HTR-8/SVneo (cell line): ENCODE measurements at places on chromosomes 12 and 14.

DNA sequence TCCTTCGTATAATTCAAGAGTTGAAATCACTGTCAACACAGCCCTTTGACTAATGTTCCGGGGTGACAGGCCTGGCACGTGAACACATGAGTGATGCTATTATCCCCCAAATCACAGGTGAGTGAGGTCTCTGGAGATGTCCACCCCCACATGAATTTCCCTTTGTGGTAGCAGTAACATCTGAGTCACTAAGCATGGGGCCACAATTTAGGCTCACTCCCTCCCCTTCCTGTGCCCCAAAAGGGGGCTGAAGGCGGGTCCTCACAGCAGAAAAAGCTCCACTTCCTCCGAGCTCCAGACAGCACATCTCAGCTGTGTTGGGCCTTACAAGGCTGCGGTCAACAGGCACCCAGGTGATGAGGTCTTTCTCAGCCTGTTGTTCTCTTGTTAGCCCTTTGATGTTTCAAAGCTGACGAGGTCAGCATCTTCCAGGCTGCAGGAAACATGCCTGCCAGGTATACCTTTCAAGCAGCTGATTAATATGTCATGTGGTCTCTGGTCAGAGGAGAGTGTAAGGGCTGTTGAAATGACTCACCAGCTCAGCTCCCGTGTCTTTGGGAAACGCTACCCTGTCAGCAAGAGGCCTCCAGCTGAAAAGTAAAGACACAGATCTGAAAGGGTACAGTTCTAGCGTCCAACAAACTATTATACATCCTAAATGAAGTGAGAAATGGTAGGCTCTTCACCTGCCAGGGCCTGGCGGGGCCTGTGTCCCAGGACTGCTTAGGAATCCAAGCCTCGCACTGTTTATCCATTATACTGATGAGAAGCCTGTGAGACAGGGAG lies 107.3 kb downstream of the ZFP36L1 start:
- DNase-seq = peak; percentile 86

DNA sequence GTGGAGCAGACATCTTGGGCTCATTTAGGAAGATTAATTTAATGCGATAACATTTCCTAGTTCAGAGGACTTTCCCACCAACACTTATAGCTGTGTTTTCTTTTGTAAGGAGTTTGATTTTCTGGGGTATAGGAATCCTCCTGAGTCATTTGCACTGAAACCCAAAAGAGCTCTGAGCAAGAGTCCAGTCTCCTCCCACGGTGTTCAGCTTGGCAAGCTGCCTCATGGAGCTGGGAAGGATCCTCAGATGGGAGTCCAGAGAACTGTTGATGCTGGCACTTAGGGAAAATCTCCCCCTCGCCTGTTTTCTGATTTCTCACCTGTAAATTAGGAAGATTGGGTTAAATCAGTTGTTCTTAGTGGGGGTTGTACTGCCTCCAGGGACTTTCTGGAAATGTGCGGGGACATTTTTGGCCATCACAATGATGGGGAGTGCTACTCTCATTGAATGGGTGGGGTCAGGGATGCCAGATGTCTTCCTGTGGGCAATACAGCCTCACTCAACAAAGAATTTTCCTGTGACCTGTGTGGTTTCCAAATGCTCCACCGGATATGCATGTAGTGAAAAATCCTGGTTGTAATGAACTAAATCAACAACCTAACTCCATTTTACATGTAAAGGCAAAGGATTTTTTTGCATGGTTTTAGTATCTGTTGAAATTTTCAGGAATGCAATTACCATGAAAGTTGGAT lies 150.6 kb downstream of the ADCK1 start:
- no peak for DNase-seq

DNA sequence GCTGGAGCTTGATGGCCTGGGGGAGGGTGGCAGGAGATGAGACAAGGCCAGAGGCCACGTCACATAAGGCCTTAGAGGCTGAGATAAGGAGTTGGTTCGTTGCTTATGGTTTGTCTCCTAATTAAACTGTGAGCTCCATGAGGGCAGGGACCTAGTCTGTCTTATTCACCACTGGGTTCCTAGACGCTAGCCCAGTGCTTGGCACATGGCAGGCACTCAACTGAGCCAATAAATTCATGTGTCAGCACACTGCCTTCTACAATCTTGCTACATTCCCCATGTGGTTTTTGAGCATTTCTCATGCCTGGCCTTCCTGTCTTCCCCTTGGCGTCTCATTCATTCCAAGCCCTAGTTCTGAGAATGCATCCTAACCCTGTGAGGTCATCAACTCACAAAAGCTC lies 92.5 kb upstream of the MED13L start:
- peak; percentile 54 for DNase-seq

DNA sequence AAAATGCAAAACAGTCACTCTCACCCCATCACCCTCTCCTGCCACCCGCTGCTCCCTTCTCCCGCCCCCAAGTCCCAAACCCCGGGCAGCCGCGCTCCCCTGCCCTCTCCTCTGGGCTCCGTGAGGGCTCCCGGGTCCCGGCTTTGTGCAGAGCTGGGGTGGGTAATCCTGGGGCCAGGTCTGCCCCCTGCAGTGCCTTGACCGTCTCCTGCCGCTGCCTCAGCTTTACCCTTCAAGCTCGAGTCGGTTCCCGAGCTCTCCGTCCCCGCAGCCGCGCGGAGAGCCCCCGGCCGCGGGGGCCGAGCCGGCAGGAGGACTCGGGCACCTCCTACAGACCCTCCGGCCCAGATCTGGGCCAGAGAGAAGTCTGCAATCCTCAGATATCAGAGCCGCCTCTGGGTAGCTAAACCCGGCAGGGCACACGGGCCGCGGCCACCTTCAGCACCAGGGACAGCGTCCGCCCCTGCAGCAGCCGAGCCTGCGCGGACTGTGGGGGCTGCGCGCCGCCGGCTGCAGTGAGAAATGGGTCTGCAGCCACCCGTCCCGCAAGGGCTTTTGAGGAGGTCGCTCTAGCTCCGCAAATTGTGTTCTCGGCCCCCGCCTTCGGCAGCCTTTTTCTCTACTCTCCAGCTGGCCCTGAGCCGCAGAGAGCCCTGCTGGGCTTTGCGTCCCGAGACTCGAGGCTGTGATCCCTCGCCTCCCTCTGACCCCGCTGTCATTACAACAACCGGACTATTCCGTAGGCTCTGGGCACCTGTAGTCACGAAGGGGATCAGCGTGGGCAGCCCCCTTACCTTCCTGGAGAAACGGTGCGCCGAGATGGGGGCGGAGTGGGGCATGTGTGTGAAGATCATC lies 1.2 kb downstream of the PRMT8 start:
- DNase-seq = peak; percentile 85

- no peak for DNase-seq
Measured at GRCh38 chr12:116694653-116695463, 43.0 kb downstream of the SPRING1 start.

DNA sequence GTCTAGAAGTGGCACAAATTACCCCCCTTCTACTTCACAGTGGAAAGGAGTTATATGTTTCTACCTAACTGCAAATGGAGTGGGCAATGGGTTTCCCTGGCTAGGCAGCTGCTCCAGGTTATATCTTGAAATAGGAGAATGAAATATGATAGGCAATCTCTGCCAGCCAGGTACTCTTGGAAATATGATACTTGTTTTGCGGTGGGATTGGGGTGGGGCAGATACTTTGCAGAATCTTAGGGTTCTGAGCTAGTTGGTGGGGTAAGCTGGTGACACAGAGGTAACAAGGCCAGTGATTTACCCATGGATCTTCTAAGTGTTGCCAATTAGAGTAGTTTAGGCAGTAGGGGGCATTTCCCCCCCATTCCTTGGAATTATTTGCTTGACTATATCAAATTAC lies 140.1 kb downstream of the ATP23 start:
- DNase-seq = no peak

DNA sequence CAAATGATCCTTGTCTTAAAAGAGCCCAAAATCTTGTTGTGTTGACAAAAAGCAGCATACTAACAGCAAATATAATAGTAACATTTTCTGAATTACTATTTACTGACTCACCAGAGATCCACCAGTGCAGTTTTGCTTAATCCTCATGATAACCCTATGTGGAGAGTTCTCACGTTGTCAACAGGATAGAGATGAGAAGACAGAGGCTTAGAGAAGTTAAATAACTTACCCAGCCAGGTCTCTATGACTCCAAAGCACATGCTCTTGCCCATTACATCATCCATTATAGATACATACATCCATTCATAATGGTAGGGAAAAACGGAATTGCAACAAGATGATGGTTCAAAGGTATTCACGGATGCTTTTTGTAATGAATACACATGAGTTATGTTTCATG lies 111.9 kb downstream of the PAX9 start:
- no peak for DNase-seq

GRCh38 chr14:60935319-60935718 lies 45.6 kb downstream of the TRMT5 start:
- DNase-seq = no peak

DNA sequence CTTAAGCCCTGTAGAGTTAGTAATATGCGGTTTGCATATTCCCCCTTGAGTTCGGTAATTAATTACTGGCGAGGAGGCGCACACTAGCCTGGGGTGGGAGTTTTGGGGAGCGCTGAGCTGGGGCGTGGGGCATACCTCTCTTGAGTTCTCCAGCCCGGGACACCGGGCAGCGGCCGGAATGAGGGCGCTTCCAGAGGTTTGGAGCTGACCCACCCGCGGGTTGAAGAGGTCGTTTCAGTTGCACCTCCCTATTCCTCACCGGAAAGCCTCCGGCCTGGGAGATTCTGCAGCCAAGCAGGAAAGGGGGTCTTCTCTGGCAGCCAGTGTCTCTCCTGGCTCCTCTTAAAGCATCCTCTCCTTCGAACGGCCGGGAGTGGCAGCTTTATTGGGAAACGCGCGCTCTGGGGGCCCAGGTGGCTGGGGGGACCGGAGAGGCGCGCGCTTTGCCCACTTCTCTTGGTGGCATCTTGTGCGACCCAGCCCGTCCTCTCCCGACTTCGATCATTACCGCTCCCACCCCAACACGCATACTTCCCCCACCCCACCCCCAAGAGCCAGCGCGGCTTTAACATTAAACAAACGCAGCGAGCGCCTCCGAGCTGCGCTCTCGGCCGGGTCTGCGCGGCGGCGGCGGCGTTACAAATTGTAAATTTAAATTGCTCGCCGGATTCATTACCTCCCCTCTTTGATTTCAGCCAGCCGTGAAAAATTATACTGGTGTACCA lies 3.9 kb upstream of the LHX5 start:
- DNase-seq = no peak

DNA sequence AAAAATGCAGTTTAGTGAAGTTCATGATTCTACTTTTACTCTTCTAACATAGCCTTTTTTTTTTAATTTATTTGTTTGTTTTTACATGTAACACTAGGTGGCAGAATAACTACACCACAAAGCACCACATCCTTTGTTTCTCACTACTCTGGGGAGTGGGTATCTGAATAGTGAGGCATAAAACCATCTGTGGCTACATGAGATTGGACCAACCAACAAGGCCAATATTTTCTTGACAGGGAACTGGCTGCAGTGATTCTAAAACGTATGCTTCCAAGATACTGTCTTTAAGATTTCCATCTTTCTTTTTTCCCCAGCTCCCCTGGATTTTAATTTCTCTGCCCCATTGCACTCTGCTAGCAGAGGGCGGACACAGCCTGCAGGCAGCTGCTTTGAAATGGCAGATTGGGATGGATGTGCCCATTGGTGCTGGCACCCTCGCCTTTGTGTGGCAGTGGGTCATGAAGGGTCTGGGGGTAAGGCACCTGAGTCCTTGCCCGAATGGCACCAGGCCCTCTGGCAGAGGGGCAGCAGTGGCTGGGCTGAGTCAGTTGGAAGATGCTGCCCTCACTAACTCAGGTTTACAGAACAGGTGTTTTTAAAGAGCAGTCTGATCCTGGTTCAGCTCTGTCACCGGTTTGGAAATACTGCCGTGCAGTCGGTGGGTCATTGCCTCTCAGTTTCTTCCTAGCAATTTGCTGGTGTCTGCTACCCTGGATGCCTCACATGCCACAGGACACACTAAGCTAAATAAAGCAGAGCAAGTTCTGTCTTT lies 429.1 kb downstream of the RAD51B start:
- DNase-seq = peak; percentile 90

- DNase-seq = no peak
Measured at GRCh38 chr12:118237908-118238307, 102.0 kb downstream of the PEBP1 start.

- no peak for DNase-seq
Measured at GRCh38 chr14:56162476-56162875, 44.3 kb downstream of the PELI2 start.

- DNase-seq = no peak
Measured at GRCh38 chr12:98873776-98874175, 228.7 kb downstream of the APAF1 start.

DNA sequence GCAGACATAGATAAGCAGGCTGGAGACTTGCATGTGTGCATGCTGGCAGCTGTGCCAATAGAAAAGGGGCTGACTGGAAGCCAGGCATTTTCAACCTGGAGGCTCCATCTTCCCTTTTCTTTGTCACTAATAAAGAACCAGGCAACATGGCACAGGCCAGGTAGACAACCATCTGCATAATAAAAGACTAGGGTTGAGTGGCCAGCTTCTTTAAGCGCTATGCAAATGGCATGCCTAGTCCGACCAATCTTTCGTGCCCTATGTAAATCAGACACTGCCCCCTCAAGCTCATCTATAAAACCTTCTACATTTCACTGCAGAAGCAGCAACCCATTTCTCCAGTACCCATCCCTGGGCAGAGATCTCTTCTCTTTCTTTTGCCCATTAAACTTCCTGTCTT lies 4.6 kb upstream of the KLRC1 start:
- no peak for DNase-seq

DNA sequence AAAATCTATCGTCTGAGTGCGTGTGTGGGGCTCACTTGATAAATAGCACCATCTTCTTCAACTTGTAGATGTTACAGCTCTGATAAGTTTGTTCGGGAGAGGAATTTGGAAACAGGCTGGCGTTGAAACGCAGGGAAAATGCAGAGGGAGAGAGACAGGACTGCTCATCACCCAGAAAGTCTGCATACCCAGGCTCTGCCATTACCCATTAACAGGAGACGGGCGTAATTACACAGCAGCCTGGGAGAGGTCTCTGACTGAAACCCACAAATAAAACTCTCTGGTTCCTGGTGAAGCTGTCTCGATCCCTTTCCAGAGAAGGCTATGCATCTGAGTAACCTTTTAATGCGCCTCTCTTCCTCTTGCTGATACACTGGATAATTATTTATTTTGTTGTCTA lies 547.3 kb downstream of the BCL11B start:
- DNase-seq = no peak

GRCh38 chr12:106070147-106070546 lies 68.6 kb downstream of the NUAK1 start:
- DNase-seq = no peak

GRCh38 chr14:95346820-95347219 lies 27.1 kb upstream of the CLMN start:
- DNase-seq = peak; percentile 49

DNA sequence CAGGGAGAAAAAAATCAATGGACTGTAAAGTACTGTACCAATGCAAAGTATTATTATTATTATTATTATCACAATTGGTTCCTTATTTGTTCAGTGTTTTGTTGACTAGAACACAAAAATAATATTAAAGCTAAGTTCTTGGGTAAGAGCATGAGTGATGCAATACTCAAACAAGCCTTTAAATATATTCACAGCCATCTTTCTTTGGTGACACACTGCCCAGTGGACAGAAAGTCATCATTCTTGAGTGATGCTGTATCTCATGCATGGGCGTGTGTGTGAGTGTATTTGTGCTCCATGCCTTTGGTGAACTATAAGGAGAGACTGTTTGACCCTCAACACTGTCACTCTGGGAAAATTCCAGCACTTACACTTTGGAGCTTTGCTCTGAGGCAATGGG lies 93.6 kb downstream of the KCNK10 start:
- no peak for DNase-seq

GRCh38 chr12:2214411-2214810 lies 161.6 kb downstream of the CACNA1C start:
- no peak for DNase-seq
